ENCODE measurements at places on chromosomes 2 and 18. TPM values are rescaled to one million over a fixed set of nuclear protein-coding genes. Genes with fewer than 3 reads are reported as not detected.

PRSS56 gene
- total RNA-seq: not detected

LYPD6 gene
- 14.1 TPM for total RNA-seq

SDC1 gene
- total RNA-seq: 1.4 TPM

TBR1 gene
- total RNA-seq: not detected

GRP gene
- not detected for total RNA-seq

EMILIN1 gene
- 33.7 TPM for total RNA-seq

ASTL gene
- total RNA-seq: not detected

RAD51AP2 gene
- not detected for total RNA-seq

SEPTIN2 gene
- total RNA-seq: 622 TPM

NHEJ1 gene
- total RNA-seq: 25.7 TPM

TWIST2 gene
- not detected for total RNA-seq

TFPI gene
- total RNA-seq: 1,146 TPM

UGT1A4 gene
- total RNA-seq: not detected

ITSN2 gene
- total RNA-seq: 68.2 TPM

CXCR2 gene
- total RNA-seq: not detected

PLEKHH2 gene
- 0.14 TPM for total RNA-seq

ST6GAL2 gene
- total RNA-seq: not detected

CYP26B1 gene
- 0.60 TPM for total RNA-seq

TXNDC2 gene
- not detected for total RNA-seq

AGFG1 gene
- total RNA-seq: 45.9 TPM

NEUROD1 gene
- not detected for total RNA-seq

MC5R gene
- not detected for total RNA-seq

NLRC4 gene
- not detected for total RNA-seq

FBXO15 gene
- 1.7 TPM for total RNA-seq

GBX2 gene
- 1.1 TPM for total RNA-seq

KCNG2 gene
- total RNA-seq: 0.51 TPM

CD8B2 gene
- total RNA-seq: not detected

BCL11A gene
- total RNA-seq: under 0.01 TPM

CAPN14 gene
- total RNA-seq: 0.05 TPM

AKAIN1 gene
- total RNA-seq: not detected

MARCO gene
- not detected for total RNA-seq

ALK gene
- total RNA-seq: not detected

CD302 gene
- 13.4 TPM for total RNA-seq

KRTCAP3 gene
- total RNA-seq: 0.51 TPM

ST8SIA5 gene
- 0.09 TPM for total RNA-seq

DSG1 gene
- total RNA-seq: not detected

CCL20 gene
- total RNA-seq: 1.0 TPM

HOXD13 gene
- total RNA-seq: under 0.01 TPM

TRIM43 gene
- not detected for total RNA-seq

KANSL1L gene
- total RNA-seq: 14.1 TPM

CBLN2 gene
- total RNA-seq: not detected

SRD5A2 gene
- total RNA-seq: not detected

RGPD6 gene
- 46.3 TPM for total RNA-seq

C2orf80 gene
- not detected for total RNA-seq

NCKAP5 gene
- total RNA-seq: 0.05 TPM

KCNG3 gene
- total RNA-seq: not detected

TLK1 gene
- total RNA-seq: 45.1 TPM

CIB4 gene
- total RNA-seq: not detected

ALLC gene
- total RNA-seq: not detected

TEKT4 gene
- total RNA-seq: not detected

Data from dermis blood vessel endothelial cell (primary cell).